Stimulated activated CD4-positive, alpha-beta T cell treated with anti-CD3 and anti-CD28 coated beads, Interleukin-1b, Interleukin-23, amount 100 ng/mL, for 1 hour (primary cell): ENCODE measurements at places on chromosomes 13 and 19.

GRCh38 chr13:30751183-30751933 is 16.0 kb downstream of the ALOX5AP start:
- DNase-seq, result no peak

DNA sequence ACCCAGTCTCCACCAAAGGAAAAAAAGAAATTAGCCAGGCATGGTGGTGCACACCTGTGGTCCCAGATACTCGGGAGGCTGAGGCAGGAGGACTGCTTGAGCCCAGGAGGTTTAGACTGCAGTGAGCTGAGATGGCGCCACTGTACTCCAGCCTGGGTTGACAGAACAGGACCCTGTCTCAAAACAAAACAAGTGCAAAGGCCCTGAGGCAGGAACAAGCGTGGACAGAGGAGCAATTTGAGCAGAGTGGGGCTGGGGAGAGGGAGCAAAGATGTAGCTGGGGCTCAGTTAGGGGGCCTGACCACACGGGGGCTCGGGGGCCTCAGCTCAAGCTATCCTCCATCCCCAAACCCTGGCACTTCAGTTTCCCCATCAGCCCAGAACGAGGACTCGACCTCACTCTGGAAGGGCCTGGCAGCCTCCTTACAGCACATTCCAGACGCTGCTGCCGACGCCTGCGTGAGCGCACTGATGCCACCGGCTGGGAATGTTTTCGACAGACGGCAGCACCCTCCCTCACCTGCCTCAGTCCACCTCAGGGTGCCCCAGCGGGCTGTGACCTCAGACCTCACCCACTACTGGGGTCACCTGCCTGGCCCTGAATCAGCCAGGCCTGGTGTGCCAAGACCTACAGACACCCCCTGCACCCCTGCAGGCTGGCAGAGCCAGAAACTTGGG is 1.8 kb upstream of the POLRMT start:
- DNase-seq, result no peak

- no peak for DNase-seq
Observed at GRCh38 chr13:99983499-99984401, 2.2 kb downstream of the ZIC2 start.

DNA sequence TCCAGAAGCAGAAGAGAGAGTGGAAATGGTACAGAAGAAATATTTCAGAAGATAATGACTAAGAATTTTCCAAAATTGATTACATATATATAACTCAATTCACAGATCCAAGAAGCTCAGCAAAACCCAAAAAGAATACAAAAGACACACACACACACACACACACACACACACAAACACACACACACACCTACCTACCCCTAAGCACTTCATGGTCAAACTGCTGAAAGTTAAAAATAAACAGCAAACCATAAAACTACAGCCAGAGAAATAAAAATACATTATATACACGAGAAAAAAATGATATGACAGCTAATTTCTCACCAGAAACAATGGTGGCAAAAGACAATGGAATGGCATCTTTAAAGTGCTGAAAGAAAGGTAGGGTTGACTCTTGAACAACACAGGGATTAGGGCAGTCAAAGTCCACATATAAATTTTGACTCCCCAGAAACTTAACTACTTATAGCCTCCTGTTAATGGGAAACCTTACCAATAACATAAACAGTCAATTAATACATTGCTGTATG is 49.2 kb downstream of the DIAPH3 start:
- no peak for DNase-seq

- no peak for DNase-seq
Observed at GRCh38 chr19:35115177-35115951, at the start of gene FXYD3. FXYD3 (plus strand) TSS chr19:35115823; CDS start chr19:35119377, 3,554 bp downstream.

- no peak for DNase-seq
Observed at GRCh38 chr13:36438594-36439483, 6.5 kb downstream of the CCNA1 start.

- no peak for DNase-seq
Observed at GRCh38 chr13:40316301-40316700, 350.1 kb downstream of the FOXO1 start.

DNA sequence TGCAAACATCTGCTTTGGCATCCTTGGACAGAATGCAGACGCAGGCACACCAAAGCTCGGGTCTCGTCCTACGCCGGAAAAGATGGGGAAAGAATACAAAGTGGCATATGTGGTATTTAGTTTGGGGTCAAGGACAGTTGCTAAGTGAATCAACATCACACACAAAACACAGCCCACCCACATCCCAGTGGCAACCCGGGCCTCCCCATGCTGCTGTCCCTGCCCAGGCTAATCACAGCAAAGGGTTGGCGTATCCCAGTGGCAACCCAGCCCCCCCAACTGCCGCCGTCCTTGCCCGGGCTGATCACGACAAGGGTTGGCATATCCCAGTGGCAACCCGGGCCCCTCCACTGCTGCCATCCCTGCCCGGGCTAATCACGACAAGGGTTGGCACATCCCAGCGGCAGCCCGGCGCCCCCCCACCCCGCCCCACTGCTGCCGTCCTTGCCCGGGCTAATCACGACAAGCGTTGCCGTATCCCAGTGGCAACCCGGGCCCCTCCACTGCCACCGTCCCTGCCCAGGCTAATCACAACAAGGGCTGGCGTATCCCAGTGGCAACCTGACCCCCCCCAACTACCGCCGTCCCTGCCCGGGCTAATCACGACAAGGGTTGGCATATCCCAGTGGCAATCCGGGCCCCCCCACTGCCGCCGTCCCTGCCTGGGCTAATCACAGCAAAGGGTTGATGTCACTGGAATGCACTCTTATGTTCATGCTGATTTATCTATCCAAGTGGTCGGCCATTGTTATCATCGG is 167.8 kb upstream of the SOX1 start:
- DNase-seq, result no peak

- DNase-seq, result no peak
Observed at GRCh38 chr13:110410936-110411687, 104.0 kb downstream of the COL4A2 start.

- DNase-seq, result no peak
Observed at GRCh38 chr13:52760077-52760476, 20.5 kb upstream of the CNMD start.

GRCh38 chr13:74784959-74785358 is 650.8 kb upstream of the KLF12 start:
- DNase-seq, result no peak

- no peak for DNase-seq
Observed at GRCh38 chr13:41916173-41916954, 44.5 kb downstream of the VWA8 start.

- no peak for DNase-seq
Observed at GRCh38 chr19:38262585-38263268, 1.6 kb upstream of the SPINT2 start.

GRCh38 chr13:28638756-28639155 is 20.2 kb upstream of the POMP start:
- DNase-seq, result no peak

DNA sequence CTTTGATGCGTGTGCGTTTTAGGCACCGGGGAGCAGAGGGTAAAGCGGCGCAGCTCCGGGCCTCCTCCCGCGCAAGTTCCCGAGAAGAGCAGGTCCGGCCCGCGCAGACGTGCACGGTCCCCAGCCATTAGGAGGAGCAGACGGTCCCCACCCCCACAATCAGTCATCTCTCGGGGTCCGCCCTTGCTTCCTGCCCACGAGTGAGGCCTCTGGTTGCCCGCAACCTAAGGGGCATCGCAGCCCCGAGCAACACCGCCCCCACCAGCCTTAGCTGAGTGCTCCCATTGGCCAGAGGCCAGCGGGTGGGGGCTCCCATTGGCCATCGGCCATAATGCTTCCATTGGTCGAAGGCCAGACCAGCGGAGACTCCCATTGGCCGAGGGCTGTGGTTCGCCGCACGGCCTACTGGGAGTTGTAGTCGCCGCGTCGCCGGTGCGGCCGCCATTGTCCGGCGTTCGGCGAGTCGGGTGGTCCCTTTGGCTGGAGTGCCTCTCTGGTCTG is at the start of gene ZNF8:
TSS of gene ZNF8 (plus strand) at position 415 of the 501 bp plus-strand sequence. CDS start 127 bp downstream, outside the sequence.
- peak; percentile 89 for DNase-seq

- no peak for DNase-seq
Observed at GRCh38 chr19:35296644-35297514, 4.9 kb downstream of the MAG start.

DNA sequence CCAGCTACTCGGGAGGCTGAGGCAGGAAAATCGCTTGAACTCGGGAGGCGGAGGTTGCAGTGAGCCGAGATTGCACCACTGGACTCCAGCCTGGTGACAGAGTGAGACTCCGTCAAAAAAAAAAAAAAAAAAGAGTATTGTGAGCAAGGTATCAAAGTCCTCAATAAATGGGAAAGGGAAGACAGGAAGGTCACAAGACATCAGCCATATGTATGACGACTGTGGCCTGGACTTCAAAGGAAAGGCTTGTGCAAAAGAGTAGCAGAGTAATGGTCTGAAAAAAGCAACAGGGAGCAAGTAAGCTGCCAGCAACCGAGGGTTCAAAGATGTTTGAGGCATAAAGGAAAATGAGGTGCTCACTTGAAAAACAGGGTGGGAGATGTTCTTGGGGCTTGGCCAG is 116.0 kb upstream of the WASF3 start:
- DNase-seq, result no peak

DNA sequence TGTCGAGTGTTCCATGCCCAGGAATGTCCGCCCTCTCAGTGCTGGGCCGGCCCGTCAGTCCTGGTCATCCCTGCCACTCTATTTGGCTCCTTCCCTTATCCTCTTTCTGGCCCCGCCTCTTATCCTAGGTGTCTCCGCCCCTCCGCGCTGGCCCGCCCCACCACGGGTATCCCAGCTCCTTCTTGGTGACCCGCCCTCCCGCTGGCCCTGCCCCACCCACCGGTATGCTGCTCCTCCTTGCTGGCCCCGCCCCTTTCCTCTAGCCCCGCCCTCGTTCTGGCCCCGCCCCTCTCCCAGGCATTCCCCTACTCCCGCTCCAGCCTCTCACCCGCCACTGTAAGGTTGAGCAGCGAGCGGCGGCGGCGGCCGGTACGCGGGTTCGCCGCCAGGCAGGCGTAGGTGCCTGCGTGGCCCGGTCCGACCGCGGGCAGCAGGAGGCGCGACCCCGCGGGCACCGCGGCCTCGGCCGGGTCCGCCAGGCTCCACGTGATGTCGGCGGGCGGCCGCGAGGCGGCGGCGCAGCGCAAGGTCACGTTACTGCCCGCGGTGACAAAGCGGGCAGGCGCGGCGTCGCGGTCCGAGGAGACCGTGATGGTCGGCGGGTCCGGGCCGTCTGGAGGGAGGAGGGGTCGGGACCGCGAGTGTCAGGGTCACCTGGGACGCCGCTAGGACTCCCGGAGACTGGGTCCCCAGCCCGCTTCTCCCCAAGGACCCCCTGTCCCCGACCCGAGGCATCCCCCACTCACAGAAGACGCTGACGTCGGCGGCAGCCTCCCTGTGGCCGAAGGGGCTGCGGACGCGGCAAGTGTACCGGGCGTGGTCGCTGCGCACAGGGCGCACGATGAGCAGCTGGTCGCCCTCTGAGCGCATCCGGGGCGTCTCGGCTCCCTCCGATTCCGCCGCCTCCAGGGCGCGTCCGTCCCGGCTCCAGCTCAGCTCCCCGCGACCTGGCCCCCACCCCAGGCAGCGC is 2.0 kb downstream of the VSIG10L start:
- peak; percentile 93 for DNase-seq

DNA sequence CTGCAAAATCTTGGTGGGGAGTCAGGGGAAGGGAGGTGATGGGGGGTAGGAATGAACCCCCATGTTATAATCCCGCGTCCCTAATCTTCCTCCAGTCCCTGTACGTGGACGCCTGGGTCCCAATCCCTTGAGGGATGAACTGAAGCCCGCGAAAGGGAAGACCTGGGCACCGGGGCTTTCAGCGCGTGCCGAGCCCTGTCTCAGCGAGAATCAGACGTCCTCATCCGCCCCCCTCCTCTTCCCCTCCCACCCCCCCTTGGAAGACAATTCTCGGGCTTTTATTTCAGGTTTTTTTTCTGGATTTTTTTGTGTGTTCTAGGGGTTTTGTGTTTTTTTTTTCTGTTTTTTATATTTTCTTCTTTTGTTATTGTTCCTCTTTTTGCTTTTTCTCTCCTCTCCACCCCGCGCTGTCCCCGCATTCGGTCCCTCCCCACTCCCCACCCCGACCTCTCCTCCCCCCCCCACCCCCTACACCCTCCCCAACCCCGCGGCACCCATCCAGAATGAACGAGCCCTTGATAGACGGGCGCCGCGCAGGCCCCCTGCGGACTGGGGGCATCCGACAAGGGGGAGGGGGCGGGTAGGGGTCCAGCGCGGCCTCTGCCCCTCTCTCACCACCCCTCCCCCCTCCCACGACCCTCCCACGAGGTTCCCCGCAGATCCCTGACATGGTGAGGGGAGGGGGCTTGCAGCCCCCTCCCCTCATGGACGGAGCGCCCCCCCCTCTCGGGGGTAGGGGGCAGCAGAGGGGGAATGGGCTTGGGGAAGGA is 10.3 kb downstream of the C19orf81 start:
- no peak for DNase-seq

GRCh38 chr13:48975101-48975855 is 434 bp upstream of the FNDC3A start:
- DNase-seq, result no peak

GRCh38 chr13:90415902-90416301 is 931.6 kb upstream of the MIR17HG start:
- no peak for DNase-seq

GRCh38 chr19:49592486-49593232 is 1.7 kb downstream of the PRR12 start:
- DNase-seq, result no peak

- no peak for DNase-seq
Observed at GRCh38 chr19:38173291-38174041, 50.6 kb downstream of the DPF1 start.

- no peak for DNase-seq
Observed at GRCh38 chr19:34733266-34733745, 737 bp upstream of the ZNF181 start.

GRCh38 chr13:23771956-23772355 is 117.2 kb downstream of the MIPEP start:
- no peak for DNase-seq
